ENCODE measurements at places on chromosomes 11 and 22.

DNA sequence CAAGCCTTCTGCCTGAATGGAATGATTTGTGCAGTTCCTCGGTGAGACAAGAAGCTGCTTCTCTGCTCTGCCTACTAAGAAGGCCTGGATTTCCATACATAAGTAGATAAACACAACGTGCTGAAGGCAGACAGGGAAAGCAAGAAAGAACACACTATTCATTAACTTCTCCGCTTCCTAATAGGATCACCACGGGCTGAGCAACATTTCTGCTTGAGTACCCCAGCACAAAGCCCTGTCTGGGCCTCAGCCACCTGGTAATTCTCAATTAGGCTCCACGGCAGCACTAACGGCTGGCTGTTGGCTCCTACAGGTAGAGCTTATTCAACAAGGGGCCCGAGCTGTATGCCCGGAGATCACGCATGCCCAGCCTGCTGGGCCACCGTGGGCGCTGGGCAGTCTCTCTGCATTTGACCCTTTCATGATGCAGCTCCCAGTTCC is 1156.6 kb downstream of the TBC1D22A start:
- no peak for DNase-seq

- DNase-seq = no peak
Measured at GRCh38 chr11:104783241-104783640, 115.0 kb downstream of the CASP12 start.

GRCh38 chr22:49305214-49305965 is 522.3 kb downstream of the BRD1 start:
- no peak for DNase-seq

- DNase-seq = no peak
Measured at GRCh38 chr11:69866648-69867047, 47.4 kb upstream of the FGF3 start.

GRCh38 chr11:88300888-88301487 is 36.5 kb downstream of the CTSC start:
- DNase-seq = no peak

All from activated CD8-positive, alpha-beta memory T cell treated with anti-CD3 and anti-CD28 coated beads for 4 hours (primary cell).